ENCODE measurements at places on chromosomes 5 and 9.

- DNase-seq = no peak
Measured at GRCh38 chr5:109404428-109404960, 5.3 kb downstream of the PJA2 start.

- peak; percentile 37 for DNase-seq
Measured at GRCh38 chr9:36074870-36075532, 38.3 kb downstream of the RECK start.

- DNase-seq = no peak
Measured at GRCh38 chr5:66969963-66970362, 226.6 kb downstream of the CD180 start.

- DNase-seq = peak; percentile 49
Measured at GRCh38 chr9:15142878-15143534, 164.0 kb downstream of the TTC39B start.

- no peak for DNase-seq
Measured at GRCh38 chr5:125595095-125595494, 828.1 kb upstream of the GRAMD2B start.

DNA sequence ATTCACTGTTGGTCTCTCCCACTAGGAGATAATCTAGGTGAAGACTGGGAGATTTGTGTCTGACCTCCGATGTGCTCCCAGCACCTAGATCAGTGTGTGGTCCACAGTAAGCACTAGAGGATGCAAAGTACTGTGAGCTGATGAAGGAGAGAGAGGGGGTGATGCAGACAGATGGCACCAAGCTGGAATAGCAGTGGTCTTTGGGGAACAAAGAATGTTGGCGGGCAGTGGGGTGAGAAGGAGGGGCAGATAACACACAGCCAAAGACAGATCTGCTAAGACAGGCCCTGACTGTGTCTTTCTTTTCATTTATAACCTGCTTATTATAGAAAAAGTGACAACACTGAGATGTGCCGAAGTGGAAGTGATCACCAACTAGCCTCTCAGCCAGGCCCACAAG is 37.5 kb downstream of the ERGIC1 start:
- no peak for DNase-seq

DNA sequence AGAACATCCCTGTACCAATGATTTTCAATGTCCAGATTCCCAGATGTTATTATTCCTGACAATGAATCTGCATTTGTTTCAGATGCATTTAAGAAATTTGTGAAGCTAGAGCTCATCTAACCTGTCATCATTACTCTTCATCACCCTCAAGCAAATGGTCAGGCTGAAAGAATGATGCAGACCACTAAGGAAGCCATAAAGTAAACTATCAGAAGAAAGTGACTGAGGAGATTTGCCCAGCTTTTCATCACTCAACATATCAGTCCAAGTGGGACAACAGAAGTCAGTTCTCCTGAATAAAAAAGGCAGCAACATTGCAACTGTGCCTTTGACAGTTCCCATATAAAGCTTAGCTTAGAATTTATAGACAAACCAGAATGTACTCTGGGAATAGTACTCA is 419.9 kb downstream of the PDE4D start:
- DNase-seq = no peak

DNA sequence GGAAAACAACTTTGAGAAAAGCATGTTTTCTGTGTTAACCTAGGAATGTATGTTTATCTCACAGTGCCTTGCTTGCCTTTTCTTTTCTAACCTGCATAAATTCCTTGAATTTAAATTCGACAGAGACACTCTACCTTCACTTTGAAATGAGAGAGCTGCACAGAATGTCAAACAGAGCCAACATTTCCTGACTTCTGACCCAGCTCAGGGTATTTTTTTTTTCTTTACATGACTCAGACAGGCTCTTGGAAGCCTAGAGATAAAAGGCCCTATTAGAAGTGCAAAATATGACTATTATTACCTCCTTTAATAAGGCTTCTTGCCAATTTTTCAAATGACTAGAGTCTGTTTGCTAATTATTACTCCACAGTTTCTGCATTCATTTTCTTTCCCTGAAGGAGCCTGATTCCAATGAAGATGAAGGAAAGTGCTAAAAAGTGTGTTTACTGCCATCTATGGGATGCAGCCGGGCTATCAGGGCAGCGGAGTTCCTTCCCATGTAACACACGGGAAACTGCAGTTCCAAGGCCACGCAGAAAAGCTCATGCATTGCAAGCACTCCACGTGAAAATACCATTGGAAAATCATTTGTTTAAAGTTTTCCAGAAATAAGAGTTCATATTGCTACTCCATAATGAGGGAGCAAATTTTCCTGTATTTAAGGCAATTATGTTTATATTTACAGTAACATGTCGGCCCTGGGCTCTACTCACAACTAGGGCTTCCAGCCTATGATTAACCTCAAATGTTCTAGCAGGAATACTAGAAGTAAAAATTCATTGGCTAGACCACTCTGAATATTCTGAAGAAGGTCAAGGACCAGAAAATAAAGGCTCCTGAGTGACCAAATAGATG is 485.6 kb downstream of the ZSWIM6 start:
- peak; percentile 34 for DNase-seq

DNA sequence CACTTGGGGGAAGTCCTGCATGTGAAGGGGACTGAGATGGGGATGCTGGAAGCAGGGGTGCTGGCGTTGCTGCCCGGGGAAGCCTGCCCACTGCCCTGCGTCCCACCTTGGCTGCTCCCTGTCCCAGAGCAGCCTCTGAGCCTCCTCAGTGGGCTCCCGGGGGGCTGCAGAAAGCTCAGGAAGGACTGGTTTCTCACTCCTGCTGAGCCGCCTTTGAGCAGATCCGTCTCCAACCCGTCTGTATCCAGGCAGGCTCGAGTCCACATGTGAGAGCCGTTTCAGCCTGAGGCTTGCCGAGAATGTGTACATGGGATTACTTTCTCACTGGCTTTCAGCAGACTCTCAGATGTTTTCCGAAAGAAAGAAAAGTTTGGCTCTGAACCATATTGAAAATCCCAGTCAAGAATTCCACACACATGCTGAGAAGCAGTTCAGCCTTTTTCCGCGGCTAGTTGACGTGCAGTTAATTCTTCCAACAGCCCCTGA is 95.3 kb upstream of the COL5A1 start:
- DNase-seq = peak; percentile 72

GRCh38 chr5:51882647-51883046 is 499.4 kb downstream of the ISL1 start:
- no peak for DNase-seq

- peak; percentile 32 for DNase-seq
Measured at GRCh38 chr9:5549658-5550650, 39.6 kb downstream of the PDCD1LG2 start.

DNA sequence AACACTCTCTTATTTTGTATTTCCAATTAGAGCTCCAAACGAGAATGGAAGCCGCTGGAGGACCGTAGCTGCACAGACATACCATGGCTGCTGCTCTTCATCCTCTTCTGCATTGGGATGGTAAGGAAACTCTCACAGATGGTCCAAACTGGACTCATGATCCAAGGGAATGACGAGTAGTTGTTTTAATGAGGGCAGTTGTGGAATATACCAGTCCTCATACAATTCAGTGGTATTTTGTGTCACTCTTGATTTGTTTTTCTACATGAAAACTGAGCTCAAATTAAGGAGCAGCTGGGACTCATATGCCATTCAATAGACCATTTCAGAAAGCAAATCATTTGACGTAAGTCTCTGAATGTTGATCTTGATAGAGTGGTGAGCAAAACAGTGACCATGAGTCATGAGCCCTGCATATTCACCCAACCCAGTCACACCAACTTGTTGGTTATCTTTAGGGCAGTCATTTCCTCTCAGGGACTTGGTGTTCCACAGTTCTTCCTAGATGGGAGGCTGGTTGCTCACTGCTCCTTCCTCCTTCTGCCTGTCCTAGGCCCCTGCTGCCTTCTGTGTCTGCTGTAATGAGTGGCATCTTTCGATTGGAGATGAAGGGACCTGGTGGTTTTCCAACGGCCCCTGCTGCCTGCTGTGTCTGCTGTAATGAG is 54.9 kb downstream of the SLC44A1 start:
- peak; percentile 24 for DNase-seq

- DNase-seq = no peak
Measured at GRCh38 chr5:80116000-80116399, 80.9 kb downstream of the THBS4 start.

- DNase-seq = no peak
Measured at GRCh38 chr5:94505327-94506068, 112.9 kb downstream of the KIAA0825 start.

DNA sequence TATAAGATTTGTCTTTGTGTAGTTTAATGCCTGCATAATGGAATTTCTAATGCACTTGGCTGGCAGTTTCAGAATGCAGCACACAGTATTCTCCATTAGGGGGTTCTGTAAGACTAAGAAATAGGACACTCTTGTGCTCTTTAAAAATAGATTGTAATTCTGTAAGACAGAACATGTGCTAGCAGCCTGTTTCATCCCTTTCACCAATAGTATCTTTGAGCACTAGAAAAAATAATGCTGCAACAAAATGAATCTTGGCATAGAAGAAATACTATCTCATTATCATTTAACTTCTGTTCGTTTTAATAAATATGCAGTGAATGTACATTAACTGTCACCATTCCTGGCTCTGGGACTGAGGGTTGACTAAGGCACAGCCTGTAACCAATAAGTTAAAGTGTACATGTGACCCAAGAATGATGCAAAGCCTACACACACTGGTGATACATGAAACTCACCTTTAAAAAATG is 23.8 kb upstream of the ZNF622 start:
- peak; percentile 39 for DNase-seq

DNA sequence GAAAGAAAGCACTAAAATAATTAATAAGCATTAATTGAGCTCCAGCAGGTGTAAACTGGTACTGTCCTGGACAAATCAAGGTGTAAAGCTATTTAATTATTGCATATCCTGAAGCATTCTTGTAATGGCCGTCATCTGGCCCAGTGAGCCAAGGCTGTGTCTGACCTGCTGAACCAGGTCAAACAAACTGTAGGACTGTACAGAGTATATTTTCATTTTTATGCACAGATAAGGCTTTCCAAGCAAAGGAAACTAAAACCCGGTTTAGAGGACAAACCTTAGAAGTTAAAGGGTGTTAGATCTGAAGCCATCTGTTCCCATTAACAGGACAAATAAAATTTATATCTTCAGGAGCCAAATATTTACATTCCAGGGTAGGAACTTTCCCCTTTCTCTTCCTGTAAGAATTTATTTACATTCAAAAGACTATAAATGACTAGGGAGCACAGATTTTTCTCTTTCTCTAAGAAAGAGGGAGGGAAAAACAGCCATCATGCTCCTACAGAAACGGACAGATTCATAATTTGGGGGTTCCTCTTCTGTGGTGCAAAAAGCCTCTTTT is 69.8 kb downstream of the ESM1 start:
- no peak for DNase-seq

DNA sequence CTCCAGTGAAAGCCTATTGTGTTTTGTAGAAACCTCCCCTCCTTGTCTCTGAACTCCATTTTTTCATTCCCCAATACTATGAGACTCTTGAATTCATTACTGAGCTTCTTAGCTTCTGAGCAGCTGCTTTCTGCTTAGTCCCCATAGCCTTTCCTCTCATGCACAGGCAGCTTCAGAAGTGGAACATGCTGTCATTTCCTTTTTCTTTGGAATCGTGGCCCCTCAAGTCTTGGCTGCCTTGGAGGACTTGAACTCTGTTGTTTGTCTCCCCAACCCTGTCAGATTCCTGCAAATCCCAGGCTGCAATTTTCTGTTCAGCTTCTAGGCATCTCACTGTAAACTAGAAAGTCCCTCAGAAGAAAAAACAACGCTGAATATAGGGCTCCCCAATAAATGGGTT is 268.5 kb downstream of the ARRDC3 start:
- DNase-seq = no peak

DNA sequence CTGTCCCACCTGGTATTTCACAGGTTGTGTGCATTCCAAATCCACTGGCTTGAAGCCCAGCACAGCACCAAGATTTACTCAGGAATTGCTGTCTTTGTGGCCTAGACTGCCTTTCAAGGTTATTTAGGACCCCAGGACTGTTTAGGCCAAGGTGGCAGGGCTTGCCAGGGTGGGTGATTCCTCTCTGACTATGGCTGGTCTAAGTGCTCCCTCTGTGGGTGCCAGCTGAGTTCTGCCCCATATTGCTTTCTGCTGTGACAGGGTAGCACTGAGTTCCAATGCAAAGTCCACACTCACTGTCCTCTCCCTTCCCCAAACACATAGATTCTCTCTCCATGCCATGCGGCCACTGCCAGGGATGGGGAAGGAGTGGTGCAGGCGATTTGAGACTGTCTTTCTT is 318.2 kb downstream of the EFNA5 start:
- DNase-seq = no peak

DNA sequence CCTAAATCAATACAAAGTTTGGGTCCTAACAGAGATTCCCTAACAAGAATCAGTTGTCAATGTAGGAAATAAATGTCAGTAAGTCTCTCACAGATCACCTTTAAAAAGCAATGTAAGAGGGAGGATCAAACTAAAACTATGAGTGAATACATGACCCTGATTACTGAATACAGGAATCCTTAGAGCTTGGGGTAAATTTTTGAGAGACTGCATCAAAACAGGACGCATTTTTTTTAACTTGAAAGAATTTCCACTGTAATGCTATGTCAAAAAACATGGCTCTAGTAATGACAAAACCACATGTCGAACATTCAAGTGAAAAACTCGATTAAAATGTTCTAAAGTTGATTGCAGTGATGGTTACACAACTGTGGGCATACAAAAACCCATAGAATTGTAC is 21.9 kb downstream of the ZDHHC21 start:
- no peak for DNase-seq

GRCh38 chr5:181047921-181048320 is 7.9 kb downstream of the BTNL9 start:
- no peak for DNase-seq

- no peak for DNase-seq
Measured at GRCh38 chr5:127754706-127755105, 51.5 kb downstream of the CCDC192 start.

DNA sequence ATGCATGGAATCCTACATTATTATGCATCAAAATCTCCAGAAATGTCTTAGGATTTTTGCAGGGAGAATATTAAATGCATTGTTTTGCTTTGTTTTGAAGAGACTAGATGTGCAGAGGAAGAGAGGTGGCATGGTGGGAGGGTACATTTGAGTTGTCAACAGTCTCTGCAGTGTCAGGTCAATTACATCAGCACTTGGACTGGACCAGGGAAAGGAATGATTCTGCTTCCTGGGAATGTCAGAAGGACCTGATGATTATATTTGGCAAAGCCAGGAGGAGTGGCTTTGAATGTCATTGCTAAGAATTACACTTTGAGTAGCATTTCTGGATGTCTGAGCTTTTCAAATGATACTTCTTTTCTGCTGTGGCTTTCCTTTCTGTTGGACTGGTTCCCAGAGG is 17.5 kb upstream of the TMEFF1 start:
- no peak for DNase-seq

GRCh38 chr5:161286066-161286655 is 260.4 kb downstream of the GABRB2 start:
- no peak for DNase-seq

- no peak for DNase-seq
Measured at GRCh38 chr5:152534641-152535040, 129.6 kb upstream of the NMUR2 start.

- DNase-seq = peak; percentile 12
Measured at GRCh38 chr9:27468462-27469110, 55.5 kb upstream of the IFNK start.

GRCh38 chr9:38620483-38621433 is at the start of gene ANKRD18A:
Gene ANKRD18A, minus strand, starts transcription at chr9:38620596. Its CDS starts 311 bp downstream, at chr9:38620285.
- peak; percentile 39 for DNase-seq
